DMS 273 treated with DMSO at 0.1 percent for 48 hours (cell line): ENCODE measurements at places on chromosomes 12 and 14.

GRCh38 chr14:61477712-61478462 is 156.5 kb downstream of the PRKCH start:
- no peak for DNase-seq

DNA sequence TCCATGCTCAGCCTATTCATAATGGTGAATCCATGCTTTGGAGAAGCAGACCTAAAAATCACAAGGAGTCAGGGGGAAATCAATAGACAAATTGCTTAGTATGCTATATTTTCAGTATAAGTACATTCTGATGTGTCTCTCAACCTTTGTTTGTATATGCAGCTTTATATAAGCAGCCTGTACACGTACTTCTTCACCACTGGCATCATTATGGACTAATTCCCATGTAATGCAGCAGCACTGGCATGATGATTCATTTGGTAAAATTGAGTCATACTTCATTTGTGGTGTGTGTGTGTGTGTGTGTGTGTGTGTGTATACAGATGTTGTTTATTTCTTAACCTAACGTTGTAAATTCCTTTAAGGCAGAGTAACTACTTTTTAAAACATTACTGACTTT is 10.9 kb downstream of the DCP1B start:
- no peak for DNase-seq

DNA sequence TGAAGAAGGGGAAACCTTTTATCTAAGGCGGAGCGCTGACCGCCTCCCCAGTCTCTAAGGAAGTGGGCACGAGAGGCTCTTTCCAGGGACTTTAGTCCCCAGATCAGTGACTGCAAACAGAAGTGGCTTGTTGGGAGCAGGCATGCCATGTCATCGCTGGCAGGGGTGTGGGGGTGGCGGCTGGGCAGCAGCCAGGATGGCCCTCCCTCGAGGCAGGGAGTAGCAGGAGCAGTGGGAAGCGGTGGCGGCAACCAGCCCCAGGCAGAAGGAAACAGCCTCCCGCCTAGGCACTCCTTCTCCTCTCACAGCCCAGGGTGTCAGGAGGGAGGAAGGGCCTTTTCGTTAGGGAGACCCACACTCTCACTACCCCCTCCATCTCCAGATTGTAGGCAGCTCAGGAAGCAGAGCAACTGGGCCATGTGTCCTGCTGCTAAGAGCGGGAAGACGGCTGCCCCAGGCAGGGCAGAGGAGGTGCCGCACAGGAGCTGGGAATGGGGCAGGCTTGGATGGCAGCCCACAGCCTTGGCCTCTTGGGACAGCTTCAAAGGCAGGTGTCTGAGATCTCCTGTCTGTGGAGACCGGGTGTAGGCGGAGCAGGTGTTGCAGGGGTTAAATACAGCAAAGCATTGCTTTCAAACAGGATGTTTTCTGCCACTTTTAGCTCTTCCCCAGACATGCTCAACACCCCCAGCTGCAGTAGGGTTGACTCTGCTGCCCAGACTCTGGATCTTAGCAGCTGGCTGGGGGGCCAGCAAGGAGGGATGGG is 21.8 kb downstream of the VDR start:
- no peak for DNase-seq

DNA sequence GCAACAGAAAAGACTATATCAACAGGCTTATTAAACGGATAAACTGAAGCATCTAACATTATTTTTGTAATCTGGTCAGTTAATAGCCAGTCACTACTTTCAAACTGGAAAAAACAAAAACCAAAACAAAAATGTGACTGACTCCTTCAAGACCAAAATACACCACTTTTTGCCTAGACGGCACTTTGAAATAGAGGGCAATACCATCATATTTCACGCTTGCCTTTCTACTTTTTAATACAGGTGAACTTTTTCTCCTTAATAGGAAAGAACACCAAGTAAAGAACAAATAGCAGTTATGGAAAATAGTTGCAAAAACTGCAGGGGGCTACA is 550 bp upstream of the NUP107 start:
- DNase-seq, result no peak
